ENCODE measurements at places on chromosomes 5 and 9.

DNA sequence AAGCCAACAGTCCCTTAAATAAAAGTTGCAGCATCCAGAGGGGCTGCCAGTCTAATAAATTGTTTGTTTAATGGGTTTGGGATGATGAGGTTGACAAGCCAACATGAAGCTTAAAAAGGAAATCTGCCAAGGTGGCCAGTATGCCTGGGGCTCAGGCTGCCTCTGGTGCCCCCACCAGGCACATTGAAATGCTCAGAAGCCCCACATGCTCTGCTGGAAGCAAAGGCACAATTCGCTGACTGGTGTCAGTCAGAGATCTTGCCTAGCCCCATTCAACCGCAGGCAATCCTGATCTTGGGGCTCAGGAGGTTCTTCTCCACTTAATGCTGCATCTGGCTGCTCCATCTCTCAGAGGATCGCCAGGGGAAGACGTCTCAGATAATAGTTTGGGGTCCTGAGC, 44.2 kb upstream of the TCERG1 start:
- no peak for DNase-seq

DNA sequence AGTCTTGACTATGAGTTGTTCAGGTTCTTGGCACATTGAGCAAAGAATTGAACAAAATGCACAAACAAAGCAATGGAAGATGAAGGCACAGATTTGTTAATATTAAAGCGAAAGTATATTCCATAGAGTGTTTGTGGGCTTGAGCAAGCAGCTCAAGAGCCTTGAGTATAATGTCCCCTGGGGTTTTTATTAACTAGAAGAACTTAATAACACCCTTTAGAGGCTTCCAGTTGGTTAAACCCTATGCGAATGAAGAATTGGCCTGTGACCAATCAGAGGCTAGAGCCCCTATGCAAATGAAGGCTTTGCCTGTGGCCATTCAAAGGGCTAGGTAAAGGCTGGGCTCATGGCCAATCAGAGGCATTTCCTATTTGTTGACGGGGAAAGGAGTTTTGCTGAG, 135.3 kb upstream of the IL12B start:
- no peak for DNase-seq

- no peak for DNase-seq
These were observed 17.1 kb upstream of the GLIPR2 start for GRCh38 chr9:36119476-36119875.

GRCh38 chr5:58459146-58460001, 512 bp downstream of the PLK2 start:
- no peak for DNase-seq

DNA sequence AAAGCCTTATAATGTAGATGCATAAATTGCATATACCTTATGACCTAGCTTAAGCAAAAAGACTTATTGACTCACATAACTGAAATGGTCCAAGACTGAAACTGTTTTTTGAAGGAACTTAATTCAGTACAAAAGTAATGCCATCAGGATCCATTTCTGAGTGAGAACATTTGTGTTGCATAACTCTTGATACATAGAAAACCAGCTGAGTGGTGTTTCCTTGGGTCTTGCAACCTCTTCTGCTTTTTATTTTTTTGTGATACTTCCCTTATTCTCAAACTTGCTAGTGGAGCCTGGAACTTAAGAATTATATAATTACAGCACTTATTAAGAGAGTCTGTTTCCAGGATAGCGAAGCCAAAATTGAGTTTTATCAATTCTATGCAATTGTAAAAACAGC, 272.0 kb downstream of the MAN2A1 start:
- peak; percentile 10 for DNase-seq

DNA sequence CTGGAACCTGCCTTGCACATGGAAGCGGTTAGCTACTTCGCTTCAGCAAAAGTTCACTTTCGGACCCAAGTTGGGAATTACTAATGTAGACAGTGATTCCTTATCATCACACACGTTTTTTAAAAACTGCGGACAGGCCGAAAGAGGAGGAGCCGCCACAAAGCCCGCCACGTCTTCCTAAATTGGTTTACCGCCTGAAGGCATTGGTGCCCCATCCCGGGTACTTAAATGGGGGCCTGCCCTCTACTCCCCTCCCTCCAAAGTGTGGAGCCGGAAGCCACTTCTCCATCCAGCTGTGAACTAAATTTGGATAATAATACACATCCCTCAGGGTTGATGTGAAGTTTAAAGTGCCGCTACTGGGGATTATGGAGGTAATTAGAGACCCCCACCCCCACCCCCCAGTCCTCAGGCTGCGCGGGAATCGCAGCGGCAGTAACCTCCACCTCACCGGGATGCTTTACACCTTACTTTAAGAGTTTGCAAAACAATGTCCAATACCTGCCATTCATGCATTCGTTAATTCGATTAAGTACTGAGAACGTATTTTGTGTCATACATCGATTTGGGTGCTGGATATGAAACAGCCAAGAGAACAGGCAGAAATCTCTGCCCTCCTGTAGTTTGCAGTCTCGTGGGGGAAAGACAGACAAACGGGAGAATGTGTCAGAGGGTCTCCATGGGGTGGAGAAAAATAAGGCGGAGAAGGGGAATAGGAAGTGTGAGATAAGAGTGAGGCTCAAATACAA, 937 bp upstream of the MACROH2A1 start:
- DNase-seq: no peak

All from osteoblast (primary cell).